Posterior vena cava (tissue), 2 donors: ENCODE measurements at places on chromosomes 7 and 10. TPM values are rescaled to one million over a fixed set of nuclear protein-coding genes. Genes with fewer than 3 reads are reported as not detected.

DNA sequence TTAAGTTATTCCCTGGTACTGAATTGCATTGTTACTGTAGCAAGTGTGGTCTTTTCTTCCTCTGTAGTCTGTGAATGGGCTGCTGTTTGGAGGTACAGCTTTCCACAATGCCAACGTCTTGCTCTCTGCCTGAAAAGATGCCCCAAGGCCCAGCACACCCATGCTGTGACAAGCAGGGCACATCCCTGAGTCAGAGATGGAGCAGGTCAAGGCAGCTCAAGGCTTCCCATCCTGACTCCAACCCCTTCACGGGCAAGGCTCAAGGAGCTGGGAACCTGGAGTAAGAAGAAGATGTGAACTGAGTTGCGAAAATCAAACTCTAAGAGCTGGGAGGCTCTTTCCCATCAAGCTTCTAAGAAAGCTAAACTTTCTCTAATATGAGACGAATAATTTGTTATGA, 27.2 kb downstream of the SVIL start:
- no peak for DNase-seq

DNA sequence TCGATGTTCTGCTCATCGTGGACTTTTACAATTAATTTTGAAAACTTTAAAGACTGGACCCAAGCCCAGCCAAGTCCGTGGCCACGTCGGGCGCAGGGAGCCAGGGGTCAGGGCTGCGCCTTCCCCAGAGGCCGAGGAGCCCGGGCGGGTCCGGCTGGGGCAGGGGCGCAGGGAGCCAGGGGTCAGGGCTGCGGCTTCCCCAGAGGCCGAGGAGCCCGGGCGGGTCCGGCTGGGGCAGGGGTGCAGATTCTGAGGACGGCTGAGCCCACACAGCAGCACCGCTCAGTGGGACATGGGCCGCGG, 75.2 kb downstream of the MICALL2 start:
- no peak for DNase-seq

GRCh38 chr10:23981520-23982309, 227.2 kb upstream of the KIAA1217 start:
- DNase-seq, result no peak

The SEC24C gene
- 51.3 TPM for total RNA-seq
